ENCODE measurements at places on chromosomes 5 and 9.
A peak's percentile ranks its signal among the peaks of the same experiment; 100 is the strongest.

DNA sequence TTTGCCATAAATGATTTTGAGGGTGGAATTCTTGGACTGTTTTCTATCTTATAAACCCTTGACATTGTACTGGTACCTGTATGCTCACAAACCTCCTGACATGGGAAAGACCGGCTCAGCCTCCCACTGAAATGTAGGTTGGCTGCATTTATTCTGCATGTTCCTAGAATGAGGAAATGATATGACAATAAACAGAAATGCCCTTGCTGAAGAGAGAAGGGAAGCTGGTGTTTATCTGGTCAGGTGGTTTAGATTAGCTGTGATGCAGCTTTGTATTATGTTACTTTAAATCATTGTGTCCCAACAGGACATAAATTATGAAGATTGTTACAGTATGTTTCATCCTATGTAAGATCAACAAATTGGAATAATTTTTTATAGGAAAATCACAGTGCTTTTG is 23.1 kb upstream of the CATSPER3 start:
- no peak for DNase-seq

DNA sequence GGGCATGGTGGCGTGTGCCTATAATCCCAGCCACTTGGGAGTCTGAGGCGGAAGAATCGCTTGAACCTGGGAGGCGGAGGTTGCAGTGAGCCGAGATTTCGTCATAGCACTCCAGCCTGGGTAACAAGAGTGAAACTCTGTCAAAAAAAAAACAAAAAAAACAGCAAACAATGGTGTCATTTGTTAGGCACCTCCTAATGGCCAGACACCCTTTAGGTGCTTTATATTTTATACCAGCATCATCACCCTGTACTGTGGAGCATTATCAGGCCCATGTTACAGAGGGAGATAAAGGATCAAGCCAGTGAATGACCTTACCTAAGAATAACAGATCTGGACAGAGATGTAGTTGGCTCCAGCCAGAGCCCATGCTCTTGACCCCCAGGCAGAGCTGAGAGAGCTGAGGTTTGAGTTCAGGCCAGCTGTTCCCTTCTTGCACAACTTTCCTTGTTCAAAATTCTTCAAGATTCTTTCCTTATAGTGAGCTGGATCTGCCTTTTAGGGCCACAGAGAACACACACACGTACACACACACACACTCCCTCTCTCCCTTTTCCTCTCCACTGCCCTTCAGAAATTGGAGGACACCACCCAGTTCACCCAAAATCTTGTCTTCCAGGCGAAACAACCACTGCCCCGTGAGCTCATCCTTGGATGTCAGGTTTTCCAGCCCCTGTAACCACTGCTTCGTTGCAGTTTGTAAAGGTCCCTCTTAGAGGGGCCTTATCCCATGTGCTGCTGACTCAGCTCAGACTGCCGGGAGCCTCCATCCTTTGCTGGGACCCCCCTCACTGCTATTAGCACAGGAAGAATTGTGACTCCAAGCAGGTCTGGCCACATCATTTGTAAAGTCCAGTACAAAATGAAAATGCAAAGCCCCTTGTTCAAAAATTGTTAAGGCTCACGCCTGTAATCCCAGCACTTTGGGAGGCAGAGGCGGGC is 10.4 kb upstream of the PTGES start:
- no peak for DNase-seq

DNA sequence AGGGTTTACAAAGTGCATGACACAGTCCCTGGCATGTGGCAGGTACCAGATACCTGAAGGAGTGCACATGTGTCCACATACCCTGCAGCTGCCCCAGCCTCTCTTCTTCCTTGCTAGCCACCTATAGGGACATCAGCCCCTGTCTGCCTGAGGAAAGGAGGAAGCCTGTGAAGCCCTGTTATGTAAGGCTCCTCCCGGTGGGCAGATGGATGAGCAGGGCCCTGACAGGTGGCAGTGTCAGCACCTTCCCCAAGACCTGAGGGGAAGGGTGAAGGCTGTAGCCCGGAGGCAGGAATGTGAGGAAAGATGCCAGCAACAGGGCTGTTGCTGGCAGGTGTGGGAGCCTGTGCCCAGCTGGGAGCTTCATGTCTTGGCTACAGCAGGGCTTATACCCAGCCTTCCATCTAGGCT is 21.7 kb downstream of the TCF7 start:
- no peak for DNase-seq

GRCh38 chr9:29555502-29555901 is 1982.2 kb upstream of the C9orf72 start:
- no peak for DNase-seq

DNA sequence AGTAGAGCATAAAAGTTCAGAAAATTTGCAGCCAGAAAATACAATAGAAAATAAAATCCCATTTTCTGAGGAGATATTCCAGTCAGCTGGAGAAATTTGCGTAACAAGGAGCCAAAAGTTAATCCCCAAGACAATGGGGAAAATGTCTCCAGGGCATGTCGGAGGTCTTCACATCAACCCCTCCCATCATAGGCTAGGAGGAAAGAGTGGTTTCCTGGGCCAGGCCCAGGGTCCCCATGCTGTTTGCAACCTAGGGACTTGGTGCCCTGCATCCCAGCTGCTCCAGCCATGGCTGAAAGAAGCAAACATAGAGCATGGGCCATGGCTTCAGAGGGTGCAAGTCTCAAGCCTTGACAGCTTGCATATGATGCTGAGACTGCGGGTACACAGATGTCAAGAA is 255.0 kb downstream of the DTWD2 start:
- DNase-seq, result no peak

DNA sequence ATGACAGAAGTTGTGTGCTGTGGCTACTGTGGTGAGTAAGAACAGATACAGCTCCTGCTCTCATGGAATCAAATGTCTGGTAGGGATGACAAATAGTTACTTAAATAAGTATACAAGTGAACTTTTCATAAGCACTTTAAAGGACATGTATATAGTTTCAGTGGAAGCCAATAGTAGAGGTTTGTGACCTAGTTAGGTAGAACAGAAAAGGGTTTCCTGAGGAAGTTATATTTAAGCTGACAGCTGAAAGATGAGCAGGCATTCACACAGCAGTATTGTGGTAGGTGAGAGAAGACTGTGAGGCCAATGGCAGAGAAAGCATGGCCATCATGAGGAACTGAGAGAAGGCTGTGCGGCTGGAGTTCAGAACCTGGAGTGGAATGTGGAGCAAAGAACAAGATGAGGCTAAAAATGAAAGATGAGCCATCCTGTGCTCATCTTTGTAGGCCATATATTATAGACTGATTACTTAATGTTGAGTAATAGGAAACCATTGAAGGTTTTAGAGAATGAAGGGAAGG is 15.4 kb downstream of the FAM174A start:
- no peak for DNase-seq

GRCh38 chr9:8486095-8486494 is 686.5 kb upstream of the DMAC1 start:
- peak; percentile 5 for DNase-seq

DNA sequence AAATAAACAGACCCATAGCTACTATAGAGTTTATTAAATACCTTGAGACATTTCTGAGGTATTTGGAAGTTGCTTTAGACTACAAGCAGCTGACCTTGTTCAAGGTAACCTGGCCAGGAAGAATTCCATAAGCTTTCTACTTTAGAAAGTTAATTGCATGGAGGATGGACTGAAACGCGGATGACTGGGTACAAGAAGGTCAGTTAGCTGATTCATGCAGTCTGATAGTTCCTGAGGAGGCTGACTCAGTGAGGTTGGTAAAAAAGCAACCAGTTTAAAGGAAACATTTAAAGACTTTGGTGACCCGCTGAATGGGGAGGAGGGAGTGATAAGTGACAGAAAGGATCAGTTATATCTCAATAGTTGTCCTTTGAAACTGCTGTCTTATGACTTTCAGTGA is 670.1 kb upstream of the CDH9 start:
- DNase-seq, result peak; percentile 70

DNA sequence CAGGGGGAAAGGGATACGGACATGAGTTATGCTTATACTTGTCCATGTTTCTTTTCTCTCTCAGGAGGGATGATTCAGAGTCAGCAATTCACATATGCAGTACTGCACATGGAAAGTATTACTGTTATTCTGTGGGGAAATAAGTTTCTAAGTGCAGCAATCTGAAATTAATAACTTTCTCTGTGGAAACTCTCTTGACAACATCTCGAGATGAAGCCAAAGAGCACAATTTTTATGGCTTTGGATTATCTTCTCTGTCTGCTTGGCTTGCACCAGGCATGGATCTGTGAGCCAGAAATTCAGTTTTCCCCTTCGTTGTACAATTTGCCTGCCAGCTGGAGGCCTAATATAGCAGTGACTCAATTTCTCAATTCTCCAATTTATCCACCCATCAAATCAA is 2.5 kb upstream of the NDFIP1 start:
- no peak for DNase-seq

DNA sequence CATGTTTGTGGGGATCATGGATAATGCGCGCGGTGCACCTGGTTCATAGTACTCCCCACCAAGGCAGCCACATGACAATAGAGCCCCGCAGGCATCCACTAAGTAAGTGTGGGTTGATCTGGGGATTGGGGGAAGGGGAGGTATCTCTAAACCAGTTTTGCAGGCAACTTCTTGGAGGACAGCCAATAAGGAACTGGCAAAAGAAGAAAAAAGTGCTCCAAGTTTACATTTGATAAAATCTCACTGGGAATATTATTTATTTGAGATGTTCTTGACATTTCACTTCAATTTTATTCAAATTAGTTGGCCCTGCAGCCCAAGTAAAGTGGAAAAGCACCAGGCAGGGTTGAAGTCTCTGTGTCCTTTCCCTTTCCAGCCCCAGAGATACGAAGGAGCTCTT is 8.5 kb downstream of the FBP1 start:
- no peak for DNase-seq

DNA sequence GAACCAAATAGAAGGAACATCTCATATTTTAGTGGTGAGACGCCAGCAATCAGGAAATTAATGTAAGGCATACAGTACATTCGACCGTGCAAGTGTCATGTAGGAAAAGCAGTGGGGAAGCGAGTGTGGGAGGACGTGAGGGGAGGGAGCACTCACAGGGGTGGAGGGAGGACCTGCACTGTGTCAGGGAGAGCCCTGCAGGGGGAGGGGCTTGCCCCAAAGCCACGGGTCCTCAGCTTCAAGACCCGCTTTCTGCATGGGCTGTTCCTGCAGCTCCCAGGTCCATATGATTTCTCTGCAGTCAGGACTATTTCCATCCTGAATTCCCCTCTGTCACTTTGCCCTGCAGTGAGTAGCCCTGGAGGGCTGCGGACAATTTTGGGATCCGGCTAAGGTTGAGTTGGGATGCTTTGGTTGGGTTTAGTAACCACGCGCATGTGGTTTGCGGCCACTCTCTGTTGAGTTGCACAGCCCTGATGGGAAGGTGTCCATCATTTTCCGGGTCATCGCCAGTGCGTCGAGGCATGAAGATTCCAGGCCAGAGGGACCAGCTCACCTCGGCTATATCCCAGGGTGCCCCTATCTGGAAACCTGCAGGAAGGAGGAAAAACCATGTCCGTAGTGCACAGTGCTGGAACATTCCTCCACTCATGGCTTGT is 61.9 kb downstream of the IRX1 start:
- no peak for DNase-seq

- no peak for DNase-seq
Measured at GRCh38 chr5:173774271-173774761, 113.8 kb upstream of the CPEB4 start.

- DNase-seq, result no peak
Measured at GRCh38 chr9:133250741-133251170, 24.2 kb downstream of the ABO start.

GRCh38 chr5:53323511-53323910 is 156.9 kb upstream of the FST start:
- DNase-seq, result no peak

DNA sequence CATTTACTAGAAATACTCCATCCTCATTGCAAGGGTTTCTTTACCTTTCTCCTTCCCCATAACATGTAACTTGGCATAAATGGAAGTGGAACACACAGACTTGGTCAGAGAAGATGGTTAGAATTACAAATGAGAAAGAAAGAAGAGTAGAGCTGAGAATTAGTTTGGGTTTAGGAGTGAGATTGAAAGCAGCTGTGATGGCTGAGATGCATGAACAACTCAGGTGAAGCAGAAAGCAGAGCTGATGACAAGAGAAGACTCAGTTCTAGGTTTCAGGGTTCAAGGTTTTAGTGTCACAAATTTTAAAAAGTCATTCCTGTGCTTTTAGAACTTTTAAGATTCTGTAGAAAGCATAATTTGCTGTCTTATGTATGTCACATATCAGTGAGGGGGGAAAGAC is 54.0 kb downstream of the TMEM161B start:
- no peak for DNase-seq

GRCh38 chr9:80282766-80283165 is 711.0 kb downstream of the TLE4 start:
- no peak for DNase-seq

GRCh38 chr5:39760385-39761198 is 335.8 kb upstream of the DAB2 start:
- peak; percentile 16 for DNase-seq

GRCh38 chr5:72134226-72134899 is 27.1 kb downstream of the MAP1B start:
- no peak for DNase-seq

- peak; percentile 92 for DNase-seq
Measured at GRCh38 chr5:72107131-72107900, at the start of gene MAP1B. MAP1B (plus strand) TSS chr5:72107475; CDS start chr5:72107532, 57 bp downstream.

DNA sequence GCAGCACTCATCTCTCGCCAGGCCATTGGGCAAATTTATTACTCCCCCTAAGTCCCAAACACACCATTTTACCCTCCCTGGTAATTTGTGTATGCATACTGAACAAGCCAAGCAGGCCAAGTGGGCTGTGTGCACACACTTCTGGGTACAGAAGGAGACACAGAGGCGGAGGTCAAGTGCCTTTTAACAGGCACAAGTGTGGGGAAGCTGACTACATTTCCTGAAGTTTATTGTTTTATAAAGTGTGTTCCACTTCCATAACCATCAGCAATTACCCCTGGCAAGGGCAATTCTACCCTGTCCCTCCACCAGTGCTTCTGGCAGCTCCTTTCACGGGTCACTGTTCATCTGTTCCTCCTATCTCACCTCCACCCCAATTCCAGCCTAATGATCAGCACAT is 93.9 kb downstream of the SETX start:
- DNase-seq, result no peak

GRCh38 chr9:133604214-133604613 is 5.0 kb downstream of the FAM163B start:
- DNase-seq, result no peak

GRCh38 chr9:92635760-92636159 is 34.2 kb downstream of the IPPK start:
- no peak for DNase-seq

- no peak for DNase-seq
Measured at GRCh38 chr9:104107799-104108198, 13.7 kb downstream of the SMC2 start.

GRCh38 chr9:126836216-126836615 is 24.2 kb upstream of the ZBTB34 start:
- DNase-seq, result no peak

GRCh38 chr5:180007582-180007981 is 64.0 kb downstream of the RNF130 start:
- DNase-seq, result no peak

- DNase-seq, result no peak
Measured at GRCh38 chr5:115511632-115512031, 32.9 kb downstream of the FEM1C start.

GRCh38 chr5:67432606-67433005 is 236.0 kb upstream of the CD180 start:
- DNase-seq, result no peak

- DNase-seq, result peak; percentile 56
Measured at GRCh38 chr9:91954841-91955471, 4.9 kb upstream of the ROR2 start.
